ENCODE measurements at places on chromosomes 5 and 9.

- DNase-seq = no peak
Measured at GRCh38 chr9:135661816-135662560, 1.1 kb upstream of the LCN9 start.

- no peak for DNase-seq
Measured at GRCh38 chr5:169114466-169115065, 186.4 kb downstream of the SLIT3 start.

DNA sequence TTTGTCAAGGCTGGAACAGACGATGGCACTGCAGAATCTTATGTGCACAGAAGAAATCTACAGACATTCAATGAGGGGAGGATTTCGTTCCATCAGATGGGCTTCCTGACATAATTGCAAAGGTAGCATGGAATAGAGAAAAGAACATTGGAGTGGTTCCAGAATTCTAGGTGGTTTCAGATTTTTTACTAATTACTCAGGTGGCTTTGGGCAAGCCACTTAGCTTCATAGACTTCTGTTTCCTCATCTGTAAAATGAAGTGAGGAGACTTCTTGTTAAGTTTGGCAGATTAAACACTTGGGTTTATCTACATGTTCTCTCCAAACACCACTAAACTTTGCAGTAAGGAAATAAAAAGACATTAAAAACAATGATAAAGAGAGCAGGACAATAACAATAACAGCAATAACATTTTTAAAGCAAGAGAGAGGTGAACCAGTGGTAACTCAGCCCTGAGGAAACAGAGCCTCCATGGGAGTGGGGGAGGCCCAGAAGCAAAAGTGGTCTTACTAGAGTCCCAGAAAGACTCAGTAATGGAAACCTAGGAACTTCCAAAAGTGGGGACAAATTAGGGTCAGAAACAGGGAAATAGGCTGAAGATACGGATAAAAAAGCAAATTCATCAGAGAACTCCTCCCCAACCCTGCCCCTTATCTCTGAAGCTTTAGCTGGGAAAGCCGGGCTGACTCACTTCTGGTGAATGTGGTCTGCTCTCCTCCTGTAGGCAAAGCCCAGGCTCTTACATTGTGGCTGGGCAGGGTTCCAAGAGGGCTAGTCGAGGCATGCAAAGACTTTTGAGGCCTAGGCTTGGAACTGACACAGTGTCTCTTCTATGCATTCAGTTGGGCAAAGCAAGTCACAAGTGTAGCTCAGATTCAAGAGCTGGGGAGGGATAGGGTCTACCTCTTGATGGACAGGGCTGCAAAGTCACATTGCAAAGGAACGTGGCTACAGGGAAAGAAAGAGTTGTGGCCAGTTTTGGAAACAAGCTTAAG is 11.8 kb upstream of the ACTBL2 start:
- peak; percentile 96 for DNase-seq

GRCh38 chr9:133089271-133089671 is 27.5 kb downstream of the CEL start:
- DNase-seq = no peak

GRCh38 chr5:89596821-89597220 is 713.8 kb upstream of the MEF2C start:
- no peak for DNase-seq

- DNase-seq = no peak
Measured at GRCh38 chr5:9337928-9338595, 207.8 kb downstream of the SEMA5A start.

GRCh38 chr9:108496846-108497245 is 358.9 kb downstream of the ACTL7B start:
- no peak for DNase-seq

DNA sequence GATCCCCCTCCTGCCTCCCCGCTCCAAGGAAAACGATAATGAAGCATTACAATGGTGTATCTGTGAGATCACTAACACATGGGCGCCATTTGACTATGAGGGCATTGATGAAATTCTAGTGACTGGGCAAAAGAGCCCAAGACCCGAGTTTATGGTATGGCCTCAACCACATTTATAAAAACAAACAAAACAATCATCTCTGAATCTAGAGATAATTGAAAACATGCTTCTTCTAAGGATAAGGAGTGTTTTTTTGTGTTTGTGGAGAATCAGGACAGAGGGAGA is 100.9 kb upstream of the SEMA6A start:
- no peak for DNase-seq

DNA sequence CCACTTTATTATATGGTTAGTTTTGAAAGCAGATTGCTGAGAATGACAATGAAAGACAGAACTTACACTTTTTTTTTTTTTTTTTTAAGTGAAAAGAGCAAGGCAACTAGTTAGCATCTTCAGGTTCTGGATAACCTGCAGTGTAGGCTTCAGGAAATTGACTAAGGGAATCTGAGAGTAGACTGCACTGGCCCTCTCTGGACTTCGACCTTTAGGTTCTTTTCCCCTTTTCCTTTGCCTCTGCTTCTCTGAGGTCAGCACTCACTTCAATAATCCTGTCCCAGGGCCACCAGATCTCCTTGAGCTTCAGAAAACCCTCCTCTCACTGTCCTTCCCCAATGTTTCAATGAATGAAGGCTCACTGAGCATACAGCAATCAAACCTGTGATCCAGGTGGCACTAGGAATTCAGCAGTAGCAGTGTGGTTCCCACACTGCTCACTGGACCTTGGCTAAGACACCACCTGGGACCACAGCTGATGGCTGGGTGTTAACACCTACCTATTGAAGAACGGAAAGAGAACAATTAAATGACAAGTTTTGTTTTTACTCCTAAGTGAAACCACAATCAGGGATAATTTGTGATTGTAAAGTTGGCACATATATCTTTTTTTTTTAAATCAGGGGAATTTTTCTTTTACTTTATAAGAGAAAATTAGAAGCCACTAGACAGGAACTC is 85.8 kb upstream of the IL6ST start:
- no peak for DNase-seq

DNA sequence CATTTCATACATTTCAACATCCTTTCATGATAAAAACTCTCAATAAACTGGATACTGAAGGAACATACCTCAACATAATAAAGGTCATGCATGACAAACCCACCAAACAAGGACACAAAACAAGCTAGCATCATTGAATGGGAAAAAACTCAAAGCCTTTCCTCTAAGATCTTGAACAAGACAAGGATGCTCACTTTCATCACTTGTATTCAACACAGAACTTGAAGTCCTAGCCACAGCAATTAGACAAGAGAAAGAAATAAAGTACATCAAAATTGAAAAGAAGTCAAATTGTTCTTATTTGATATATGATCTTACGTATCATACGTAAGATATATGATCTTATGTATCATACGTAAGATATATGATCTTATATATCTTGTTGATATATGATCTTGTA is 5.3 kb downstream of the MRPL50 start:
- no peak for DNase-seq

DNA sequence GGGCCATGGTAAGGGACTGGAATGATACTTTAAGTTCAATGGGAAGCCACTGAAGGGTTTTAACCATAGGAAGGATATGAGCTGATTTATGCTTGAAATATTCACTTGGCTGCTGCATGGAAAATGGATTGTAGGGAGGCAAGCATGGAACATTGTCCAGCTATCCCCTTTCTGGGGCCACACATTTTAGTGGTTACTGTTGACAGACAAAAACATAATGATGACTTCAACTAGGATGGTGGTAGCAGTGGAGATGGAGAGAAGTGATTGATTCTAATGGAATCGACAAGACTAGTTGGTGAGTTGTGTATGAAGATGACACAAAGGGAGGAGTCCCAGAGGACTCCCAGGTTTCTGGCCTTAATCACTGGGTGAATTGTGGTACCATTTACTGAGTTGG is 6.2 kb upstream of the FCHSD1 start:
- DNase-seq = no peak

- DNase-seq = no peak
Measured at GRCh38 chr5:157592594-157592993, 17.0 kb upstream of the ADAM19 start.

GRCh38 chr5:111699976-111700375 is 57.0 kb downstream of the NREP start:
- DNase-seq = peak; percentile 50

GRCh38 chr9:136426787-136427186 is 12.9 kb downstream of the INPP5E start:
- DNase-seq = no peak

GRCh38 chr9:130870491-130871381 is 25.9 kb downstream of the QRFP start:
- DNase-seq = no peak

- DNase-seq = no peak
Measured at GRCh38 chr9:35538361-35539234, 48.7 kb downstream of the RUSC2 start.

DNA sequence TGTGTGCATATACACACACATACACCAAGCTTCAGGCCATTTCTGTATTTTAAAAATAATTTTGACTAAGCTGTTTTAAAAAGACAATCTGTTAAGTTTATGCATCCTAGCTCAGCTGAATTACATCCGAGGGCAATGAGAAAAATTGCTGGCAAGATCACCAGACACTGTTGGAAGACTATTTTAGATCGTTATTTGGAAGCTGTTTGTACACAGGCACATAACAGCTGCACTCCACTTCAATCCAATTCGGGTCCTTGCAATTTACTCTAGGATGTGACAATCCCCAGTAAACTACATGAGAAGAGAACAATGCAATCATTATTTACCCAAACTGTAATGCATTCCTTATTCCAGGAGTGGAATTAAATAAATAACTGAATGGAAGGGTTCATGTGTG is 79.3 kb upstream of the RASA1 start:
- DNase-seq = no peak

GRCh38 chr9:29691758-29692407 is 2118.6 kb upstream of the C9orf72 start:
- peak; percentile 57 for DNase-seq

GRCh38 chr9:121699571-121700164 is 48.2 kb downstream of the DAB2IP start:
- no peak for DNase-seq

DNA sequence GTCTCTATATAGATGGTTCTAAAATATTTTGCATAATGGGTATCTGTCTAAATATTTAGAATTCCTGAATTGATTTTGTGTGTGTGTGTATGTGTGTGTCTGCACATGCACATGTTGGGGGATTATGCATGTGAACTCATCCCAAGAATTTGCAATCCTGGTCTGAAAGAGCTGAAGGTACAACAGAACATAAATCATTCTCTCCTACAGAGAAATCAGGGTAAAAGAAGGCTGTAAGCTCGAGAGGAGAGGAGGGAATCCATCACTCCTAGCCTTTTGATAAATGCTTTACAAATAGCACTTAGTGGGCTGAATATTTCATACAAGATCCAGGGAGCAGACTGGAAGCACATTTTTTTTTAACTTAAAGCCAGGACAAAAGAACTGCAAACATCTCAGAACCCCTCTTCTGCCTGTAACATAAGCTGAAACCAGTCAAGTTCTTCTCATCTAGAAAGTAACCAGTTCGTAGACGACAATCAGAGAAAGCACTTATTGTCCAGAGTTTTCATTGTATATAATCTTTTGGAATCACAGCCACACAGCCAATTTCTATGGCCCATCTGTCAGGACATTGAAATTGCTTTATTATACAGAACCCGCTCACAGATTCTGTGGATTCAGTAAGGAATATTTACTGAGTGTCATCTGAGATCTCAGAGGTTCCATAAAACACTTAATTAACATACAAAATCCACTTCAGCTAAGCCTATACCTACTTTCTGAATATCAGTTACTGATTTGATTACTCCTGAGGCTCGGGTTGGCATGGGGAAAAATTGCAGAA is 541.4 kb upstream of the ZNF462 start:
- no peak for DNase-seq

DNA sequence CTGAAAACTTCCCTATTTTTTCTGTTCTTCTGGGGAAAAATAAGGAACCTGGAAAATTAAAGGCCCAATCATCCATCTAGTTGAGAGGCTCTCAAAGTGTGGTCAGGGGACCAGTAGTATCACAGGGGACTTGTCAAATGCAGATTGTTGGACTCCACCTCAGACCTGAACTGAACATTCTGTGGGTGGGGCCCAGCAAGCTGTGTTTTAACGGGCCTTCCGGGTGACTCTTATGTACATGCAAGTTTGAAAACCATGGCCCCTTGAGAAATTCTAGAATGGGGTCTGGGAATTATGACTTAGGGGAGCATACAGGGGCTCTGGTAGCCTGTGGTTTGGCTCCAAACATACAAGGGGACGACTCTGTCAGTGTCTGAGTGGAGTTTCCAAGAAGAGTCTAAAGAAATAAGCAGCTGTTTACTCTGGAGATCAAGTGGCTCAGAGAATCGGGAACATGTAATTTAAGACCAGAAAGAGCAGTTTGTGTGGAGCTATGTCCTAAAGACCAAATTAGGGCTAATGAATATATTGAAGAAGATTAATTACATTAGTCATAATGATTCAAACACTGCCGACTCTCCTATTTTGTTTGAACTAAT is 177.4 kb downstream of the SLC28A3 start:
- DNase-seq = no peak

DNA sequence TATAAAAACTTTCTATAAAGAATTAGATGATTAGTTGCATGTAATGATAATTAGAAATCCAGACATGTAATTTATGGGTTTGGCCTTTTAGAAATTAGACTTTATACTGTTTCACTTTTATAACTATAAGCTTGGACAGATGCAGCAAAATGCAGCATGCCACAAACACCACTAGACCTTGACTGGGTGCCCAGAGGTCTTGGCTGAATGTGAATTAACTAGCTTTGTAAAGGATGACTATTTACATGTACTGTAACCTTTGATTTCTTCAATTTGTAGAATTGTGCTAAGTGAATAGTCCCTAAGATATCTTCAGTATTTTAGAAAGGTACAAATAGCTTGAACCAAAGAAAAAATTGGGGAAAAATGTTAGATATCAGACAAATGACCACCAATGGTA is 2168.1 kb downstream of the MAT2B start:
- DNase-seq = no peak

DNA sequence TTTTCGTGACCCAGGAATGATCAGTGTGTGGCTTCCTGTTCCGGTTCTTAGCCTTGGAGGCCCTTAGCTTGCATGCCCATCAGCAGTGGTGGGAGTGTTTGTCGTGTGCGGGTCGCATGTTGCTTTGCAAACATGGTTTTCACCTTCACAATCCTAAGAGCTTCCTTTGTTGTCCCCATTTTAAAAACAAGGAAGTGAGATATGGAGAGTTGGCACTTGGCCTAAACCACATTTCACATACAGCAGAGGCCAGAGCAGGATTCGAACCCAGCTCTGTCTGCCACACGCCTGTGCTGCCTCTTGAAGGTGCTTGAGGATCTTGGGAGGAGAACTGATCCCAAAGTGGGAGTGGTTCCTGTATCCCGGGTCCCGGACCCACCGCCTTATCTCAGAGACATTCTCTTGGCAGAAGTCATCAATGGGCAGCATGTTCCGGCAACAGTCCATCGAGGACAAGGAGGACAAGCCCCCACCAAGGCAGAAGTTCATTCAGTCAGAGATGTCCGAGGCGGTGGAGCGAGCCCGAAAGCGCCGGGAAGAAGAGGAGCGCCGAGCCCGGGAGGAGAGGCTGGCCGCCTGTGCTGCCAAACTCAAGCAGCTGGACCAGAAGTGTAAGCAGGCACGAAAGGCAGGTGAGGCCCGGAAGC is 38.2 kb upstream of the POMT1 start:
- DNase-seq = no peak

Measured in HT-29 (cell line).